ENCODE measurements at places on chromosomes 3 and 15. TPM values are rescaled to one million over a fixed set of nuclear protein-coding genes. Genes with fewer than 3 reads are reported as not detected.
A peak's percentile ranks its signal among the peaks of the same experiment; 100 is the strongest.

A4GNT gene
- total RNA-seq, result not detected

GOLGA8K gene
- 4.0 TPM for total RNA-seq

DNA sequence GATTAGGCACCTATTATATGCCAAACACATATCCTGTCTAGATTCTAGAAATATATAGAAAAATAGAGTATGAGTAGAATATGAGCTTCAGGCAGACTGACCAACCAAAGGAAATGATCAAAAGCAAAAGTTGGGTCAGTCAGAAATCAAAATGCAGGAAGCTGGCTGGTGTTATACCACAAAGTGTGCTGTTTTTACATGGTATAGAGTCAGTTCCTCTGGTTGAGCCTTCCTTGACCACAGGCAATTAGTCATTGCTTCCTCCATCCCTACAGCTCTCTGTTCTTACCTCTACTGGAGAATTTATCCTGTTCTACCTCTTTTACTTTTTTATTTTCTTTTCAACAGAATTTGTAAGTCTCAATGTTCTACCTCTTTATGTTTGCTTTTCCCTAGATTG is 149.8 kb downstream of the TMCO5A start:
- DNase-seq, result no peak

GRCh38 chr3:14132689-14133088 is 7.8 kb downstream of the TMEM43 start:
- DNase-seq, result no peak

GRCh38 chr15:63860155-63860554 is 26.4 kb upstream of the HERC1 start:
- no peak for DNase-seq

DNA sequence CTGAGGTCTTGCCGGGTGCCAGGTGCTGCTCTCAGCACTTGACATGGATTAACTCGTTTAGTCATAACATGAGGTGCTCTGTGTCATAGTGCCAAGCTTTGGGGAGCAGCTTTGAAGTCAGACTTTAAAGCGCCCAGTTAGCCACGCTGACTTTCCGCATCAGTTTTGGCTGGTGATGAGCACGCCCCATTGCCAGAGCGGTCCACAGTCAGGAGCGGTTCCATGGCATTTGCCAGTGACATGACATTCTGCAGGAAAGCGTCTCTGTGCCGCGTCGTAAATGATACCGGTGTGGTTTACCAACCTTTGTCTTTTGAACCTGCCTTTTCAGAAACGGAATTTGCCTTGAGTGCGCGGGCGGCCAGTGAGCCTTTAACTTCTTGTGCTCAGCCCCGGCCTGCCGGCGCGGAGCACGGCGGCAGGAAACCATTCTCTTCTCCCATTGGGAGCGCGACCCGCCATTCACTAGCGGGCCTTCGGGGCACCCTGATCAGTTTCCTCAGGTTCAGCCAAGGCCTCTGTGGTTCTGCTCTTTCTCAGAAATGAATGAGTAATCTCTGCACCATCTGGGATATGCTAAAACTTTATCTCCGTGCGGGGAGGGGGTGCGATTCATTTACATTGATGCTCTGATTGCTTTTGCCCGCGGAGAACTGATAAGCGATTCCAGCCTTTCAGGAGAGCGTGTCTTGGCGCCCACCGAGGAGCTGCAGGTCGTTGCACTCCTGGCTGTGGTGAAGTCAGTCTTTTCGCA is 1.7 kb upstream of the SLC2A2 start:
- DNase-seq, result peak; percentile 72

- DNase-seq, result no peak
Measured at GRCh38 chr3:143831994-143832393, 16.3 kb downstream of the SLC9A9 start.

DNA sequence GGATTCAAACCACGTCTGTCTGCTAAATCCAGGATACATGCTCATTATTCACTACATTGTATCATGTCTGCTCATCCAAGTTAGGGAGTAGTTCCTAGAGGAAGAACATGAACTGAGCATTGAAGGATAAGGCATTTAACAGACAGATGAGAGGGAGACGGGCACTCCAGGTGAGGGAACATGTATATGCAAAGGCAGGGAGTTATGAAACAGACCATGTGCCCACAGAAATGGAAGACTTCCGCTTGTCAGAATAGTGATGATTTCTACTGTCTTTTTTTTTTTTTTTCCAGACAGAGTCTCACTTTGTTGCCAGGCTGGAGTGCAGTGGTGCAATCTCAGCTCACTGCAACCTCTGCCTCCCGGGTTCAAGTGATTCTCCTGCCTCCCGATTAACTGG is 5.0 kb upstream of the NDUFAF1 start:
- no peak for DNase-seq

GRCh38 chr15:22810853-22811338 is 24.5 kb downstream of the NIPA1 start:
- no peak for DNase-seq

DNA sequence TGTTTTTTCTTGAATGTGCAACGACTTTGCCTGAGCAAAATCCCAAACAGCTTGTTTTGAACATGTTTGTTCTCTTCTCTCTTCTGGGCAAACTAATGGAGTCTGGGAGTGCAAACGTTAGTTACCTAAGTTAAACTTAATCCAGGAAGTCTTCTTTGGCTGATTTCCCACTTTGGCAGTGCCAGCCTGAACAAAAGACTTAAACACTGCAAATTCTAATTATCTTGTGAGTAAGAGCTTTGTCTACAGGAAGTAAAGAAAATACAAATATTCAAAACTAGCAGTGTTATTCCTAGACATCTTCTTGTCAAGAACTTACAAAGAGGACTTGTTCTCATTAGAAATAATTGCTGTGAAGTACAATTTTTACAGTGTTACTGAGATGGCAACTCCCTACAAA is 16.7 kb upstream of the DENND6A start:
- DNase-seq, result no peak

DNA sequence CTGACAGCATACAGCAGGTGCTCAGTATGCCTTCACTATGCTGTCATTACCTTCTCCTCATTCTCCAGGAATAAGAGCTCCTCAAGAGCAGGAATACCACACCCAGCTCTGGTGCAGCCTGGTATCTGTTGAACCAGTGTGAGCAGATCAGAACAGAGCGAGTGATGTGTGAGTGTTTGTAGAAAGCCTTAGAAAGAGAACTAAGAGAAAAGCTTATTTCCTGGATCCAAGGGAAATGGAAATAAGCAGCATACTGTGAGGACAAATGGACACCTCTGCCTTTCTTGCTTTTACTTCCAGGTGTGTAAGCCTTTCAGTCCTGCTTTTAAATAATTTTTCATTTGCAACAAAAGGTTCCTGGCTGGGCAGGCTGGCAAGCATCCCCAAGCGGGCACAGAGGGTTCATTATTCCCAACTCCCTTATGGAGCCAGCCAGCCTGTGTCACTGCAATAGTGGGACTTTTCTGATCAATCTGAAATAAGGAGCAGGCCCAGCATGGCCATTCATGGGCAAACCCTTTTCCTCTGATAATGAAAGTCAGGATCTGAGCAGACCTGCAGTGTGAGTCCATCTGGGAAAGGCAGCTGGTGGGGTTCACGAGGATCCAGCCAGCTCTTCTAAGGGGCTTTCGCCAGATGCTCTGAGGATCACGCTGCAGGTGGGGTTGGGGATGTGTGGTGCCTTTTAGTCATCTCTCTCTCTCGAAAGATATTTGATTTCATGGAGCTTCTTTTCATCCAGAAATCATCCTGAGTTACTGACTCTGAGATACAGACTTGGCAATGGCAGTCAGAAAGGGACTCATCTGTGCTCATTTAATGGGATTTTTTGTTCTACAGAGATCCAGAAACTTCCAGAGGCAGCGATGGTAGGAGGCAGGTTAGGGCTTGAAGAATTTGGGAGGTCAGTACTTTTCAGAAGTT is 594.9 kb upstream of the CFAP20DC start:
- DNase-seq, result no peak
